AML-193 (cell line): ENCODE measurements at places on chromosomes 7 and 10.

DNA sequence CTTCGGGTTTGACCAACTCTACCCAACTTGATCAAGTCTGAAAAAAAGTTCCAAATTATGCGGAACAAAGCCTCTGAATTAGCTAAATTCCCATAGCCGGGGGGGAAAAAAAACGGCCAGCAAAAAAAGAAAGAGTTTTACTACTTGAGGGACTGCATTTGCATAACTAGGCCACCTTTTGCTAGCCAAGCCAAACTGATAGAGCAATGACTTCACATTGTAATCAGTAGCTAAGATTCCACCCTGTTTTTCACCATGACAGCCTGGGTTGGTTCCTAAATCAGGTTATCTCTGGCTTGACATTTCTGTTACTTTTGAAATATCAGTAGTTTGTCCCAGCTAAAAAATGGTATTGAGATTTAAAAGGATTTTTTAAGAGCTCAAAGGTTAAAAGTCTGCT, 31.4 kb upstream of the CREB3L2 start:
- DNase-seq = no peak

GRCh38 chr7:41247143-41247865, 455.6 kb downstream of the INHBA start:
- DNase-seq = no peak

DNA sequence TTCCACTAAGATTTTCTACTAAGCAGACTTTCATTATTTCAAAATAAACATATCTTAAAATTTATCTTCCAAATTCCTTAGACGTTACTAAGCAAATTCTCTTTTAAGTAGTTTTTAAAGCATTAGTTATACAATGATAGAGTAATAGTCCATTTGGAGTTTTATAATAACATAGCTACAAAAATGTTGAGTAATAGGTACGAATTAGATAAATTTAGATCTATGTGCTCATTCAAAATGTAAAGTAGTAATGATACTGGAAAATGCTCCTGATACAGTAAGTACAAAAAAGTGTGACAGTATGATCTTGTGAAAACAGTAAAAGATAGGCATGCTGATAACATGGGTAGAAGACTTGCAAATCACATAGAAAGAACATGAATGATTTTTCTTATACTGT, 4.5 kb downstream of the DMTF1 start:
- DNase-seq = no peak

GRCh38 chr10:80662429-80663261, 124.9 kb downstream of the SH2D4B start:
- peak; percentile 43 for DNase-seq

DNA sequence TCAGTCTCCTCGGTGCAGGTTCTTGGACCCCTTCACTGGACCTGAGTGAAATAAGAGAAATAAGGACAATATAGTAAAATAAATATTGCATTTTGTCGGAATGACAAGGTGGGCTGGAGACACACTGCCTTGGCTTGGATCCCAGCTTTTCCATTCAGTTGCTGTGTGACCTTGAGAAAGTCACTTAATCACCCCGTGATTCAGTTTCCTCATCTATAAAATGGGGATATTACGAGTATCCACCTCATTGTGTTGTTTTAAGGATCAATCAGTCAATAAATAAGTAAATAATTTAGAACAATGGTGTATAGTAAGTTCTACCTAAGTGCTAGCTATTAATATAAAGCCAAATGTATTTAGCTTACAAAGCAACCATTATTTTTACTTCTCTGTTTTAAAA, 29.1 kb downstream of the HK1 start:
- no peak for DNase-seq

GRCh38 chr7:18861514-18862118, 255.8 kb downstream of the TWIST1 start:
- no peak for DNase-seq
